CD4-positive, alpha-beta T cell treated with Interleukin-10 for 1 hour (primary cell): ENCODE measurements at places on chromosomes 2 and 18.

DNA sequence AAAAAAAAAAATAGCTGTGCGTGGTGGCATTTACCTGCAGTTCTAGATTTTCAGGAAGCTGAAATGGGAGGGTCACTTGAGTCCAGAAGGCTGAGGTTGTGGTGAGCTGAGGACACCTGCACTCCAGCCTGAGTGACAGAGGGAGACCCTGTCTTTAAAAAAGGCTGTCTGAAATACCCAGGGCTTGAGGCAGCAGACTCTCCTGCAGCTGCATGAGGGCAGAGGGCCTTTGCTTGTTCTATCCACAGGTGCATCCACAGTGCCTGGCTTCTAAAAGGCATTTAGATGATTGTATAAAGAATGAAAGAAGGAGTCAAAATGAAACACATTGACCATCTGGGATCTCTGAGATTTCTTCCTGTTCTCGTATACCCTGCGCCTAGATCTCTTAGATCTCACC lies 152.9 kb downstream of the MGAT5 start:
- no peak for DNase-seq

DNA sequence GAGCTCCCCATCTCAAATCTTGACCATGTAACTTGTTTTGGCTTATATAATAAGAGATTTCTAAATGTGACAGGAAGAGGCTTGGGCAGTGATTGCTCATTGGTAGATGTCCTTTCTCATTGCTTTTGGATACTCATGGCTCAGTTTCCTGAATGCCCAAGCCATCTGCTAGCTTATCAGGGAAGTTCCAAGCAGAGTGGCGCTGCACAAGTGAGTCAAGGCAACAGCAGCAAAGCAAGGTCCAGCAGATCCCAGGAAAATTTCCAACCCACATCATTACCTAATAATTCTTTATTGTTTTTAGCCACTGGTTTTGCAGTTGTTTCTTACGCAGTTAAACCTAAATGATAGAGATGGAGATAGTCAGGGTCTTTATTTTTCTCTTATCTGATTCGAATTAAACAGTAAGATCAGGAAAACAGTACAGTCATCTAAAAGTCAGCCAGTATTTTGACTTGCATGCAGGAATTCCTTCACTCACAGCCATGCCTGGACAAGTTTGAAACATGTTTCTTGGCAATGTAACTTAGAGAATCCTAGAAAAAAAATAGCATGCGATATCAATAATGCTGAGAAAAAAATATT lies 349.7 kb upstream of the TMEFF2 start:
- DNase-seq = no peak

DNA sequence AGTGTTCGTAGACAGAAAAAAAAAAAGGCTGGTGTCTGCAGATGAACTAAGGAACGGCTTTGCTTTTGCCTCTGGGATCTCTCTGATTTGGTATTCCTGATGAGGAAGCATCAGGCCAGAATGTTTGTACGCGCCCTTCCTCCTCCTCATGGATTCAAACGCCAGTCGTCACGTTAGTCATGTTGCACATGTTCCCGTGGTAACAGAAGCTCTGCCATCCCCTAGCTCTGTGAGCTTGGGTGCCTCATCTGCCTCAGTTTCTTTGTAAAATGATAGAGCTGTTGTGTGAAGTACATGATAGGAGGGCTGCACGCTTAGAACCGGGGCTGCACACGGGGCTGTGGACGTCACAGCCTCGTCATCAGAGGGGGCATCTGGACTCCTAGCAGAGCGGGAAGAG lies 47.0 kb downstream of the TSHZ1 start:
- no peak for DNase-seq

- DNase-seq = no peak
Observed at GRCh38 chr2:221258464-221258863, 313.6 kb downstream of the EPHA4 start.

- peak; percentile 20 for DNase-seq
Observed at GRCh38 chr2:230327418-230328154, 593 bp downstream of the SP140L start.

GRCh38 chr2:3654531-3655225 lies 3.3 kb upstream of the ALLC start:
- no peak for DNase-seq

GRCh38 chr2:44349506-44349905 lies 11.8 kb downstream of the PREPL start:
- DNase-seq = no peak

GRCh38 chr2:25158096-25158852 lies 10.1 kb downstream of the POMC start:
- no peak for DNase-seq

DNA sequence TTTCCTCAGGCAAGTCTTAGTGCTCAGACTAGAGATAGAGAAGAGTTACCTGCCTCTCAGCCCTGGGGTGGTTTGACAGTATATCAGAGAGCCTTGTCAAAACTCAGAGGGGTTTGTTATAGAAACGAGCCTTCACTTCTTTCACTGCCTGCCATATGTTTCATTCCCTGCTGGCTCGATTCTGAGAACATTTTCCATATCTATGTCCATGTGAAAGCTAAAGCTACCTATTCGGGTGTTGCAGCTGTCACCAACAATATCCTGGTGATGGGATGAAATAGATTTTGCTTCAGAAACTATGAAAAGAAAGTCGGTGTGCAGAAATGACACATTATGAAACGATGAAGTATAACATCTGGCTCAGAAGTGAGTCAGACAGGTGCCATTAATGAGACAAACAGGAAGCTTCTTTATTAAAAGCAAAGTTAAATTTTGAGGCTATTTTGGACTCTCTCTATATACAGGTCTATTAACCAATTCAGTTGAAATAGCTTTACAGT lies 56.1 kb upstream of the TANK start:
- DNase-seq = no peak

DNA sequence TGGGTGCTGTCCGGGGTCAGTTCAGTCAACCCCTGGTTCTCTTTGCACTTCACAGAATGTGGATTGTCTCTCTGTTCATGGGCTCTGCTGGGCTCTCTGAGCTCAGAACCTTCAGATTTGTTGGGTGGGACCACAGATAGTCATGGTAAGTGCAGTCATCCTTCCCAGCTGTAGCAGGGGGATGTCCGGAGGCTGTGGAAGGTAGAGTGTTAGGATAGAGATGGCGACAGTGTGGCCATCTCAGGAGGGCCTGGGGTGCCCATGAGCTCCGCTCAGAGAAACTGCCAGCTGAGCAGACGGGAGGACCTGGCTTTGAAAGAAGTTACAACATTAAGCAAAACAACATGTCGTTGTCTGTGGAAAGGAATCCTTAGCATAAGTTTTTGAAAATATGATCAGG lies 149.8 kb downstream of the FAM210A start:
- DNase-seq = no peak

DNA sequence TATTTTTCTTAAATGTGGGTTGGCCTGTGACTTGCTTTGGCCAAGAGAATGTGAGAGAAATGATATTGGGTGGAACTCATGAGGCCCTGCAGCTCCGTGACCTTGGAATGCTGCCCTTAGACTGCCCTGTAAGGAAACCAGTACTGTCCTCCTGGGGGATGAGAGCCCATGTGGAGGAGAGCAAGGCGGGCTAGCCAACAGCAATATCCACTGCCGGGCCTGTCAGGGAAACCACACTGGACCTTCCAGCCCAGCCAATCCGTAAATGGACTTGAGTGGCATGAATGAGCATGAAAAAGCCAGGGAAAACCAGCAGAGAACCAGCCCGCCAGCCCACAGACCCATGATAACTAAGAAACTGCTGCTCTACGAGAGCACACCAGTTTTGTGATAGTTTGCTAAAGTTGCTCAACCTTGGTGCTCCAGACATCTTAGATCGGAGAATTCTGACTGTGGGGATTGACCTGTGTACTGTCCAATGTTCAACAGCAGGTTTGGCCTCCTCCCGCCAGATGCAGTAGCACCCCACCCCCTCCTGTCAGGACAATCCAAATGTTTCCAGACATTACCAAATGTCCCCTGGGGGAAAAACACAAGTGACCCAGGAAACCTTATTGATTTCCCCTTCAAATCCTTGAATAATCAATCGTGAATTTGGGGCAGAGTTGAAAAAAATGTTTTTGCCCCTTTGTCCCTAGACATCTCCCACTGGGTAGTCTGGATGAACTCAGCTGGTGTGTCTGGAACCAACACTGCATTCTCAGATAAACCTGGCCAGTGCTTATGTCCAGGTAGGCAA lies 27.2 kb downstream of the ALPK2 start:
- no peak for DNase-seq

DNA sequence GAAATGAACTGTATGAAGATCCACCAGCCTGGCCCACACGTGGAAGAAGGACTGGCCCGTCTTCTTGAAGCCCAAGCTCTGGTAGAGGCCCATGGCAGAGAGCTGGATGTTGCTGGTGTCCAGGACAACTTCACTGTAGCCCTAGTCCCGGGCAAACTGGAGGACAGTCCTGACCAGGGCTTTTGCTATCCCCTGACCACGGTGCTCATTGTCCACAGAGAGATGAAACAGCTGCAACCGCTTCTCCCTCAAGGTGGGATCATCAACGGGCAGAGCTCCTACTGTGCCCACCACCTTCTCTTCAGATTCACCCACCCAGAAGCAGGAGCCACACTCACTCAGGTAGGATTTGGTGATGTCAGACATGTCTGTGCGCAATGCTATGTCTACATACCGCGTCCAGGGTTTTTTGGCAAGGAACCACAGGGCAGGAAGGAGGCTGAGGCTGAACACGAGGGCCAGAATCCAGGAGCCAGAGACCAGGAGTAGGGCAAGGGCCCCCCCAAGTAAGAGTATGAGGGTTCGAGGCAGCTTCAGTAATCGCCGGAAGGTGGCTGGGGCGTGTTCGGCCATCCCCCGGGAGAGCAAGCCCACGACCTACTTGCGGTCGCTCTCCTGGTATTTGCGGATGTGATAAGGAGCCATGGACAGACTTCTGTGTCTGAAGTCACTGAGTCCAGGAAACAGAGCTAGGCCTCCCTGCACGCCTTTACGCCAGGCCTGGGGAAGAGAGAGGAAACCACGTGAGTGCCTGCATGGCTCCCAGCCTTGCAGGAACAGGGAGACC lies 36.3 kb downstream of the TPRKB start:
- no peak for DNase-seq

DNA sequence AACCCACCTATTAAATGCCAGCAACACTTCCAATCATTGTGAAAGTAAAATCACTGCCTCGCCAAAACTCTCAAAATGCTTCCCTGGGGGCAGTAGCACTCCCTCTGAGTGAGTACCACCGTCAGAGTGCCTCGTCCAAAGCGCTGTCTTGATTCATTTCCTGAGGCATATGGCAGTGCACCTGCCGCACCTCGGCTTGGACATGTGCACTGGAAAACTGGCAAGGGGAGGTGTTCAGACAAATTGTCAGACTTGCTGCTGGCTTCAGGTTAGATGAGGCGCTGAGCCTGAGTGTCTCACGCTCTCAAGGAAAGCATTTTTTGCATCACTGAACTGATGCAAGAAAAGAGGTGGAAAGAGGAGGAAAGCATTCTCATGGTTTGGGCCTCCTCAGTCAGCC lies 132.8 kb downstream of the ATL2 start:
- DNase-seq = no peak

GRCh38 chr2:231359441-231359840 lies 36.1 kb upstream of the B3GNT7 start:
- DNase-seq = no peak

DNA sequence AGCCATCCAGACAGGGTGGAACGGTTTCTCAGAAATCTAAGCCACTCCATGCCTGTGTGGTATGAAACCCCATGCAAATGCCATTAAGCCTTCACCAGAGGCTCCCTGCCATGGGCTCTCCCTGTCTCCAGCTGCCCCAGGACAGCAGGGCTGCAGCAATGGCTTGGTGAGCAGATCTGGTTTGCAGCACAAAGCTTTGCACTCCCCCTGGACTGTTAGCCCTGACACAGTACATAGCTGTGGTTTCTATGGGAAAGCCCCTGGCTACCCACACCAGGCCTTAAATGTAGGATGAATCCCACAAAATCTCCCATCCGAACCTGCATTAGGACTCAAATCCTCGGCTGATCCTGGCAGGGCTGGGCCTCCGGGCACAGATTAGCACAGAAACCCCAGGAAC lies 291.6 kb downstream of the TNS1 start:
- DNase-seq = no peak

GRCh38 chr18:3689986-3690763 lies 240.2 kb downstream of the TGIF1 start:
- no peak for DNase-seq

GRCh38 chr18:58562999-58563667 lies 65.8 kb downstream of the ALPK2 start:
- no peak for DNase-seq

DNA sequence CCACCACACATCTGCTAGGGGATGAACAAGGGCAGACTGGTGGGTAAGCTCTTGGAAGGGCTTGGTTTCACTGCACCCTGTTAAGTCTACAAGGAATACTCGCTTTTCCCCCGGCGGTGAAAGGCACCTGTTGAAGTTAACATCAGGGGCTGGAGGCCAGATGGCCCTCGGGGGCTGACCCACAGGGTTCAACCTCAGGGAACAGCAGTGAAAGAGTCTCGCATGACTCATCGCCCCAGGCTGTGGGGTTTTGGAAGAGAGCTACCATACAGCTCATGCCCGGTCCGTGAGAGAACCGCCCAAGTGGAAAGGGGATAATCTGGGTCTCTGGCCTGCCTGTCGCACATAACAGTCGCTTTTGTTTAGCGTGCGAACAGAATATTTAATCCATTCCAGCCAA lies 748.0 kb downstream of the DPP10 start:
- no peak for DNase-seq

DNA sequence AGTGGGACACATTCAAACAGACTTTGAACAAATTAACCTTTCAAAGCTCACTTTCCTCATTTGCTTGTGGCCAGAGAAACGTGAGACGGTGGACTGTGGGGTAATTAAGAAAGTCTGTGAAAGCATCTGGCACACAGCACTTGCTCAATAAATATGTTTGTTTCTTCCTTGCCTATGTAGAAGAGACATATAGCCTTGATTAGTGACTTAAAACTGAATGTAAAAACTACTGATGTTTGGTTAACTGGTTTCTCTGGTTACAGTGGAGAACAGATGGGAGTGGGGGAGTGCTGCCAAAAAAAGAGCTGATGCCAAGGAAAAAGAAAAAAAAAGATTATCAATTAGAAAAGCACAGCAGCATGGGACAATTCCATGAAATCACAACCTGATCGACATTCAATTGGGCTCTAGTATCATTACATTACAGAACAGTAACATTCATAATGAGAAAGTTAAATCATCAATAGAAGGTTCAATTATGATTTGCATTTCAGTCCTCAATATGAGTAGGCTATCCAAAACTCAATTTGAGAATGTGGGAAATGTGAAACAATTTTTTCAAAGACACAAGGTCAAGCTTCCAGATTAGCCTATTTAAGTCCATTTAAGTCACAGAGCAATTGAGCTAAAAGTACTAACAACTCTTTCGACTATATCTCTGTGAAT lies 14.7 kb downstream of the CUL3 start:
- DNase-seq = no peak

DNA sequence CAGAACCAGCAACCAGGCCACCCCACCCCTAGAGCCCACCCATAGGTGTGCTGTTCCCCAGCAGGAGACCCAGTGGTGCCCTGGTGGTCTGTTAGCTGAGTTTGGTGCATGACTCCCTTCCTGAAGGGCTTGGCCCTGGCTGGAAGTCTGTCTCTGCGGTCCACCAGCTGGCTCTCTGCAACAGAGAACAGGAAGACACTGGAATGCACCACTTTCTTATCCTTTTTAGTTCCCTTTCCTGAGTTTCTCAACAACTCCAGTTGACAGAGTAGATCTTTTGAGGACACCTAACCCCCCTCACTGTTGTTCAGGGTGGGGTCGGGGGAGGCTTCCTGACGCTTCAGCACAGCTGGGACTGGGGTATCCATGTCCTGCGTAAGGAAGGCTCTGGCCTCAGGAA lies 11.9 kb upstream of the RPL37A start:
- DNase-seq = no peak
